ENCODE measurements at places on chromosomes 1 and 21.

DNA sequence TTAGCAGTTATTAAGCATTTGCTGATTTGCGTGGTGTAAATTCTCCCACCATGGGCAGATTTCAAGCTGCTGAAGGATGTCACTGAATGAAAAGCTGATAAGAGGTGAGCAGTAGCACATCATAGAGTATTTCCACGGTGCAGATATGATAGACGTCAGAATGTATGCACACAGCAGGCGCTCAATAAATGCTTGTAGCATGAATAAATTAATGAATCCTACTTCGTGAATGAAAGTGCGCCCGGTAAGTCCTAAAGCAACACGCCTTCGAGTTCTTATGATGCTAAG lies 510 bp upstream of the UBIAD1 start:
- no peak for DNase-seq

GRCh38 chr1:11473491-11474034 lies 5.4 kb upstream of the DISP3 start:
- no peak for DNase-seq

- DNase-seq: no peak
Observed at GRCh38 chr1:2981388-2981787, 39.9 kb upstream of the ACTRT2 start.

DNA sequence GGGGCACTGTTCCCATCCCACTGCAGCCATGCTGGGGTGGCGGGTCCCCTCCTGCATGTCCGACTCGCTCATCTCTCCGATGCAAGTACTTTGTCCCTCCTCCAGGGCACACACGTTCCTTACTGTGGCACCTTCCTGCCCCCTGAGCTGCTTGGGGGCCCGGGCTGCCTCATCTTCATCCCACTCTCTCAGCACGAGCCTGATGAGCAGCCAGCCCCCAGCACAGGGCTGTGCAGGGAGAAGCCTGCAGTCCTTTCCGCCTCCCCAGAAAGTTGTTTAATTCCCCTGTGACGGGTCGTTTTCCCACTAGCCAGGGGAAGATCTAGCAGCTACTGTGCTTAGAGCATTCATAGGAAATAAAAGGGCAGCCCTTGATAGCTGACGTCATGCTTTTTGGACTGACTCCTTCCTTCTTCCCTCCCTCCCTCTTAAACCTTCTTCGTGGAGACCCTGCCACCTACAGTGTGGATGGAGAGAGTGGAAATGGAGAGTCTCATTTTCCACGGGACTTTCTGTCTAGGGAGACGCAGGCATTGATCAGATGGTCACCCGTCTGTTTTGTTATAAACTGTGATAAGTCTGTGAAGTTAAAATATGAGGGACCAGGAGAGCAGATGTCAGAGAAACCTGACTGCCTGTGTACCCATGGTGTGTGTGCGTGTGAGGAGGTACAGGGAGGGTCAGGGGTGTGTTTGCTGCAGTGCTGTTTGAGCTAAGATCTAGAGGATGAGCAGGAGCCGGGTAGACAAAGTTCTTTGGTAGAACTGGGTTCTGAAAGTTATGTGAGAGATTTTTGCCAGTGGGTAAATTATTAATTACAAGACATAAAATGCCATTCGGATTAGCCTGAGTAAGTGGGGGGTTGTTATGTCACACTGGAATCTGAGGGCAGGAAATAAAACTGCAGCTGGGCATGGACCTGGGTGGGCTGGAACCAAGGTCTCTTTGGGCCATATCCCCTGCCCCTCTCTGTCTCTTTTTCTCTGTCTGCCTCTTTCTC lies 34.3 kb downstream of the GPR137B start:
- no peak for DNase-seq

- no peak for DNase-seq
Observed at GRCh38 chr21:42311160-42311559, 4.0 kb downstream of the TFF3 start.

DNA sequence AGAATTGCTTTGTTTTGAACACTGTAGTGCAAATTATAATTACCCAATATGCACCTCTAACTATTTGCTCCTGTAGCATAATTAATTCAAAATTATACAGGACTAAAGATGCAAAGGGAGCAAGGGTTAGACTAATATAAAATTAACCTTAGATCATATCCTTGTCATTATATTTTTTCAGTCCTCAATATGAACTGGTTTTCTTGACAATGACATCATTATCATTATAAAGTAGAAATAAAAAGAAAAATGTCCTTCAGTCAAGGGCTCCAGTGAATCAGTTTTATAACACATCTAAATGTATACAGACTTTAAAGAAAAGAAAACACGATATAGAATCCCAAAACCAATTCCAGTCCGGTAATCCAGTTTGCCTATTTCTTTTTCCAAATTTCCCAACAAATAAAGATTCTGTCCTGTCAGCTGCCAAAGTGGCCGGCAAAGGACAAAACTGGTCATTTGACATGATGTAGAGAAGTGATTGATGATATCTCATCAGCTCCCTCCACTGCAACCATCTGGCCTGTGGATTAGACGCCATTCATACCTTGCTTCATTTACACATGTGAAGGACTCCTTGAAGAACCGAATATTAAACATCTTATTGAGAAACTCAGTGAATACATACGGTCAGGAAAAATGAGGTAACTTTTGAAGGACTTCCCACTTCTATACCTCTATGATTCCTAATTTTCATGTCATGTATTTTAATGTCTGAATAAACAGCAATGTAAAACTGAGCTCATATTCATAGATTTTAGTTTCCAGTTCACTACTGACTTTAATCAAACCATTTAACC lies 15.5 kb downstream of the DPYD start:
- no peak for DNase-seq

Data from amygdala (tissue), 56 donors.